ENCODE measurements at places on chromosomes 6 and 20.

GRCh38 chr20:25256226-25256859 is 8.5 kb downstream of the PYGB start:
- no peak for DNase-seq

- no peak for DNase-seq
These were observed 199.8 kb upstream of the CDH4 start for GRCh38 chr20:61052195-61052750.

GRCh38 chr6:158253248-158253647 is 59.0 kb upstream of the TULP4 start:
- no peak for DNase-seq

- no peak for DNase-seq
These were observed 65.6 kb downstream of the TMEM200A start for GRCh38 chr6:130431346-130431852.

DNA sequence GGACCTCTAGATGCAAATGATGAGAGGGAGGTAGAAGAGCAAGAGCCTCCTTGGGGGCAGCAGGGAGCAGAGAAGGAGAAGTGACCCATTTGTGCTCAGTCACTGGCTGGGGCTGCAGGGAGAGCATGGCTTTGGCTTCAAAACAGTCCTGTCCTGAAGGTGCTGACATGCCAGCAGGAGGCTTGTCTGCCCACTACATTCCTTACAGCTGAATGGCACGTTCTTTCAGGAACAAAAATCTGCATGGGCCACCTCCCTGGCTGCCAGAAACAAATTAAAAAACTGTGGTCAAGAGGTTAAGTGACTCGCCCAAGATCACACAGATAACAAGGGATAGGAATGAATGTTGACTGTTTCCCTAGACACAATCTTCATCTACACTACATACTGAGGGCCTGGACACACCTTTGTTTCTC is 188.8 kb downstream of the HIVEP2 start:
- no peak for DNase-seq

DNA sequence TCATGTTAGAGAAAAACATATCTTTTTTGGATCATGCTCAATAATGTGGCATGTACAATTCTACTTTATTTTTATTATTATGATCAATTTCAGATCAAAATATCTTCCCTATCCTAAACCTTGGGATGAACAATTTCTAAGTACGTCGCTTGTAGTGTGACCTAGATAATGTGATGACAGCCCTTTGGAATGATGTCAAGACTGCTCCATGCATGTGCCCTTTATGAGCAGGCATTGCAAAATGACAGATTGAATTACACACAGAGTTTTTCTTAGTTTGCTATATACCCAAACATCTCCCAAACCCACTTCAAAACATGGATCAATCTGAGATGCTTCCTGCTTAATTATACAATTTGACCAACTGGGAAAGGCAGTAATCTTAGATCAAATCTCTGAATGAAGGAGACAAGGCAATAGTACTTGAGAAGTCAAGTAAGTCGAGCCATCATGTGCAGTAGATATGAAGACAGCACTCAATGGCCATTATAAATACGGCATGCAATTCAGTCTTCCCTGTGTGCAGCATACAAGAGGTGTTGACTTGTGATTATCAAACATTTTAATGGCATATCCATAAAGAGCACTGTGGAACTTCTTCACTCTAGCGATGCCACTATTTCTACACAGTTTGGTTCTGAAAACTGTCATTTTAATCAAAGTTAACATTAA is 294.8 kb downstream of the RNF144B start:
- DNase-seq = no peak

- DNase-seq = no peak
These were observed 1.5 kb downstream of the TFAP2A start for GRCh38 chr6:10413262-10413849.

DNA sequence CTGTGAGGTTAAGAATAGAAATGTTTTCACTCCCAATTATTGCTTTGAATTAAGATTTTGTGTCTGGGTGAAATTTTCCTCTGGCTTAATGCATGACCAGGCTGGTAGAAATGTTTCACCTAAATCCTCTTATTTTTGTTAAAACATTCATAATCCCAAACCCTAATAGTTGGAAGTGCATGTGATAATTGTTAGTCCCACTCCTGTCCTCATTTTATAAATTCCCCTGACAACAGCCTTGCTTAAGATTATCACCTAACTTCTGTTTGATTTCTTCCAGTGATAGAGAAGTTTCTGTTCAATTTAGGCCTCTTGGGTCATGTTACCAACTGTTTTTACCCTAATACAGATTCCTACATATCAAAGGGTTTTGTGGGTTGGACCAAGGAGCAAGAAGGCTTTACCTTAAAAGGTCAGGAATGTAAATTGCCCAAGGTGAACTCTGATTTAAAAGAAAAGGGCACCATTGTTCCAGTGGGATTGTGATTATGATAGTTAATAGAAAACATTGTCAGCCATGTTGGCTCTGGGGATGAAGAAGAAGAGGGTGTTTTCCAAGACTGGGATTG is 158.7 kb upstream of the CENPW start:
- DNase-seq = no peak

DNA sequence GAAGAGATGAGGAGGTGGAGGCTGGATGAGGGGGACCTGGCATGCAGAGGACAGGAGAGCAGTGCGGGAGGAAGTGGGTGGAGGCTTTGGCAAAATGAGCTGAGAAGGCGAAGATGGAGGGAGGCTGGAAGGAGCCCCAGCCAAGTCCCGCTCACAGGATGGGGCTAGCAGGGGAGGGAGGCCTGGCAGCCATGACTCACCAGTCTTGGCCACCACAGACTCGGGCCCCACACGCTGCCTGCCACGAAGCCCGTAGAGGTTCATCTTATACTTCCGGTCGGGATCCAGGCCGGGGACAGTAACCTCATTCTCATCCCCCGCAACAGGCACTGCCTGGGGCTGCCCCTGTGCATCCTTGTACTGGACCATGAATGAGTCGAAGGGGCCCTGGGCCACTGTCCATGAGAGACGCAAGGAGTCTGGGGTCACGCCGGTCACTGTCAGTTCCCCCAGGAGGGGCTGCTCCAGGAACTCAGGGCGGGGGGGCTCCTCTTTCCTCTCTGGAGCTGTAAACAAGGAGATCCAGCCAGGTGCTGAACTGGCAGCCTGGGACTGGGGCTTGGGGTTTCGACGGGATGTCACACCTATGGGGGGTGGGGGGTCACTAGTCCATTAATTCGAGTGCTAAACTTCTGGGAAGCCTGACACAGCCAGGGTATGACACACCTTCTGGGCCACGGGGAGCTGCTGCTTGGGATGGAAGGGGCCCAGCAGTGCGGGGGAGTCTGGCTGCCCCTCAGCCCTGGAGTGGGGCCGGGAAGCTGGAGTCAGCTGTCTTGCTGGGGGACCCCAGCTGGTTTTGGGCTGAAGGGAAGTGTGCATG is 27.8 kb downstream of the TNXB start:
- no peak for DNase-seq

- DNase-seq = no peak
These were observed 106.1 kb upstream of the AKIRIN2 start for GRCh38 chr6:87808005-87808757.

DNA sequence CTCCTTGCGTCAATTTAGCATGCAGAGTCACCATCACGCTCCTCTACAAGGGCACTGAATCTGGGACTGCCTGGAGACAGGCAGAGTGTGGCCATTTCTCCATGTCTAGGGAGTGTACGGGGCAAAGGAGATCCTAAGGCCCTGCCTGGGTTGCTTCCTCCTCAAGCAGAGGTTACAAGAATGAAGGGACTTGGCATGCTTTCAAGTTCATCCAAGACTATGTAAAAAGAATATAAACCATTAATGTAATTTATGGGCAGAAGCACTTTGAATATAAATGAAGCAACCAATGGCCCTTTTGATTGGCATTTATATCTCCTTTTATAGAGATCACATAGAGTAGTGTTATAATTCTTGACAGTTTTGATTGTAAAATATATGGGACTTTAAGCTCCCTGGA is 137.5 kb downstream of the BTBD3 start:
- no peak for DNase-seq

GRCh38 chr6:7151381-7151780 is 43.6 kb downstream of the RREB1 start:
- no peak for DNase-seq
